ENCODE measurements at places on chromosomes 5 and 9.

- DNase-seq, result no peak
Observed at GRCh38 chr5:180792965-180793287, 9.7 kb downstream of the MGAT1 start.

DNA sequence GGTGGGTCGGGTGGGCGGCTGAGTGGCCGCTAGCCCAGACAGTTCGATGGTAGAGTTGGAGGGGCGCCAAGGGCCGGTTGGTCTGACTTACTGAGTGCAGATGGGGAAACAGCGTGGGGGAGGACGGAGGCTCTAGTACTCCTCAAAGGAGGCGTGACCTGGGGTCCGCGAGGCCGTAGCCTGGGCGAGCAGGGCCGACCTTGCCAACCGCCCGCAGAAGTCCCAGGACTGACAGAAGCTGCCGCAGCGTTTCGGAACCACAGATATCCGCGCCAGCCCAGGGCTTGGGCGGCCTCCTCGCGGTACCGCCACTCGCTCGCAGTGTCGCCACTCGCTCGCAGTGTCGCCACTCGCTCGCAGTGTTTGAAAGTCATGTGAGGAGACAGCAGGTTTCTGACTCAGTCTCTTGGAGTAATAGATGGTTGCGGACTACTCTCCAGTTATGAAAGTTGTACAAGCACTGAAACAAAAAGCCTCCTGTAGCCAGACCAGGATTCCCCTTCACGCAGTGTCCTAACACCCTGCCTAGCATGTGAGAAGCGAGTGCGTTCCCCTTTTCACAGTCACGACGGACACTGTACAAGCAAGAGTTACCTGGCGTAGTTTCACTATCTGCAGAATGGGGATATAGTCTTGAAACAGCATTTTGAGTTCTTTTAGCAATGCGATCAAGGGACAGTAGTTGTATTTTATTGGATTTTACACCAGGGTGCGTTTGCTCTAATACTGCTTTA lies 674 bp downstream of the TMEM38B start:
- peak; percentile 28 for DNase-seq

DNA sequence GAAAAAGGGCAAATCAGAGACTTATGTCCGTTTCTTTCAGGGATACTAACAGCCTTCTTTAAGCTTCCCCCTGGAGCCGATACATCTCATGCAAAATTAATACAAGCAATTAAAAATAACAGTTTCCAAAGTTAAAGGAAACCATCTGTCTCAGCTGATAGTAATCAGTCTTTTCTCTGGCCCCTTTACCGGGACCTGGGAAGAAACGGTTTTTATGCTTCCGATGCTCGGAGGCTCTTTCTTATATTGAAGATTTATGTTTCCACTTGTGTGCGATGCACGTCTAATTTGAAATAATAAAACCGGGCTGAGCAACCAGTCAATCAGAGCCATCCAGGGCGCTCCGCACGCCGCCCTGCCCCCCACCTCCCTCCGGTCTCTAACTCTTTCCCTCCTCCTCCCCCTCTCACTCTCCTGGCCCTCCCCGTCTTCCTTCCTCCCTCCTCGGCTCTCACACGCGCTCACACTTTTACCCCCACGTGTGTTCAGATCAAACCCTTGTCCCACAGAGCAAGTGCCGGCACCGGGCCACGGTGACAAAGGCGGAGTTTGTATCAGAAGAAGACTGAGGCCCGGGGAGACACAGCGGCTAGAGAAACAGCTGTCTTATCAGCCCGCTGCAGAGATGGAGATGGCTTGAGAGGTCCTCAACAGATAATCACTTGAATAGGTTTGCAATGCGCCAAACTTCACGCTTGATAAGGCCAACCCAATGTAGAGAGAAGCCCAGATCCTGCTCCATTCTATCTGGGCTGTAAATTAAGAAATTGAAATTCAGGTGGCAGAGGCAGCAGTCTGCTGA lies 5.1 kb upstream of the ELAVL2 start:
- DNase-seq, result no peak

GRCh38 chr5:150402901-150403342 lies 9.8 kb downstream of the CD74 start:
- no peak for DNase-seq

DNA sequence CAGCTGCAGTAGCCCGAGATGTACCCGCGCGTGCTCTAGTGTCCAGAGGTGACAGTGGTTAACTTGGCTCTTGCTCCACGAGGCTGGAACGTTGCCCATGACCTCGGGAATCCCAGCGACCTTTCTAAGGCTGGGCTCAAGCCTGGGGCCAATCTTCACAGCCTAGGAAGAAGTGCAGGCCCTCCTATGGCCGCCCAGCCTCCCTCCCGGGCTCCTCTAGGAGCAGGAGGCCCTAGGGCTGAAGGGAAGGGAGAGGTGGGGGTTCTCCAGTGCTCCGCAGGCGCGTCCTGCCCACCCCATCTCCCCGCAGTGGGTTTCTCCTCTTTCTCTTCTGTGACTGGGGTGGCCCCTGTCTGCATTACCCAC lies 13.3 kb downstream of the NR2F1 start:
- DNase-seq, result no peak

DNA sequence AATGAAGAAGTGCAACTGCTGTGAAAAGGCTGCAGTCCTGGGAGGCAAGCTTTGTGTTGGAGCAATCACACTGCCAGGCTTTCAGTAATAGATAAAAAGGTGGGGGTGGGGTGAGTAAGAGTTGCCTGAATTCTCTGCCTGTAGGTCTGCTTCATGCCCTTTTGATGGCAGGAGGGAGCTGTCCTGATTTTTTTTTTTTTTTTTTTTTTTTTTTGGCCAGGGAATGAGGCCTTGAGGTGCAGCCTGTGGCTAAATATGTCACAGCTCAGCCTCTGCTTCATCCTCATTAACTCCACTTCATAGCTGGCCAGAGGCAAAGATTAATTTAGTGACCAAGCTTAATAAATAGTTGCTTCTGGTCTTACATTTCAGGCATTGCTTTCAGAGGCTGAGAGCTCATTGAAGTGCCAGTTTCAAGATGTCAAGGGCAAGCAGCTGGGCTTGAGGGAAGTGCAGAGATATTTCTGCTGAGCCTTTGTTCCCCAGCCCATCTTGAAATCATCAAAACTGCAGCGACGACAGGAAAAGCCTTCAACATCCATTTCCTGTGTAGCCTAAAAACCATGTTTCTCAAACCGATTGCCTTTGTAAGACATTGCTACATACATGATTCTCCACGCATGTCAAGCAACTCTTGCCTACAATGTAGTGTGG lies 134.7 kb downstream of the MACIR start:
- no peak for DNase-seq

DNA sequence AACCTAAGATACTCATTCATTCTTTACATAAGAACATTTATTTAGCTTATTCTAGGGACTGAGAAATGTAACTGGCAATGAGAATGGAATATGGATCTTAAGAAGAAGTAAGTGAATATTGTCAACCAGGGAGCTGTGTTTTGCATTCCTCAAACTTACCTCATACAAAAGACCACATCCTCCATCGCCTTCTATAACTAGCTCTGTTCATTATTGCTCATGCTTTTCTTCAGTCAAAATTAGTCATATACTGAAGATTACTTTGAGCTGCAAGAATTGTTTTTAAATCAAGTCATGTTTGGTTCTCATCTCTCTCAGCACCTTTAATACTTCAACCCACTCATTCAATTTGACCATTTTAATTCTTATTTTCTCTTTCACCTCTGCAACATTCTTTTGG lies 140.3 kb upstream of the RASA1 start:
- no peak for DNase-seq

DNA sequence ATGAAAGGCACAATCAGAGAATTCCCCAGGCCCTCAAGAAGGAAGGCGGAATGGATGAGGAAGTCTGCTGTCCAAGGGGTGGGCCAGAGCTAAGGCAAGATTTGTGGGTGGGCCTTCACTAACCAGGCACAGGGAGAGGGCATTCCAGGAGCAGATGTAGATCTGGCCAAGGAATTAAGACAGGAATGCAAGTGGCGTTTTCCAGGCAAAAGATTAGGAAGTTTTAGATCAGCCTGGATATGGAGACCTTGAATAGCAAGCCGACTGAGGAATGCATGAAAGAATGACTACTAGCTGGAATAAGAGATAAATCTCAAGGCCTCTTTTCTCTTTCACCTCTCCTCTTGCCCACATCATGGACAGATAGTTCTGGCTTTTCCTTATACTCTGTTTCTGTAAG lies 68.5 kb downstream of the GHR start:
- no peak for DNase-seq

GRCh38 chr5:157047898-157048297 lies 11.0 kb downstream of the HAVCR1 start:
- DNase-seq, result no peak

DNA sequence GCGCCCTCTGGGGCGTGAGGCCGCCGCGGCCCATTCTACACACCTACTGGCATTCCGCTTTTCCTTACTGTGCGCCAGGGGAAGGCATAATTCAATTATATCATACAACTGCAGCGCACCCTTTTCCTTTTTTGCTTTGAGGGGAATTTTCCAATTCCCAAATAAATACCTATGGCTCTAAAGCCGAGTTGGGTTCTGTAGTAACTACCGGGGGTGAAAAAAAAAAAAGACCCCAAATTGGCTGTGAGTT lies 34.1 kb upstream of the NFIB start:
- no peak for DNase-seq

DNA sequence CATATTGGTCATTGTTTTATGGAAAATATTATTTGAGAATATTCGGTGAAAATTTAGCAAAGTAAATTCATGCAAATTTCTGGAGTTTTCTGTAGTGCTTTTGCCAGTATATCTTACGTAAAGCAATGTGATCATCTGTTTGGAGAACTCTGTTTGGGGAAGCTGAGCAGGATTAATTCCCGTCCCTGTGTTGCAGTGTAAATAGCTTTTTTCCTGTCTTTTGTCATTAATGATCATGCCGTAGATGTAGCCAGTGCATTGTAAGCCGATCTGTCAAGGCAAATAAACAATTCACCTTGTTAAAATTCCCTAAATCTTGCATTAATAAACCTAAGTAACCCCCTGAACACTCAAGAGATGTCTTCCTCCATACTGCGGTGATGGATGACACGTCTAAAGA lies 39.2 kb downstream of the PPIC start:
- no peak for DNase-seq

- DNase-seq, result no peak
Observed at GRCh38 chr5:54874337-54875021, 110.9 kb downstream of the ESM1 start.

- no peak for DNase-seq
Observed at GRCh38 chr9:36169166-36169565, at the start of gene CCIN. TSS of gene CCIN (plus strand) at chr9:36169388. CDS start at chr9:36169503, 115 bp downstream.

GRCh38 chr5:160675988-160676387 lies 176.0 kb downstream of the ATP10B start:
- DNase-seq, result no peak

- DNase-seq, result no peak
Observed at GRCh38 chr9:98657897-98658296, 50.8 kb downstream of the GABBR2 start.

GRCh38 chr5:113142186-113142585 lies 165.6 kb downstream of the DCP2 start:
- no peak for DNase-seq

DNA sequence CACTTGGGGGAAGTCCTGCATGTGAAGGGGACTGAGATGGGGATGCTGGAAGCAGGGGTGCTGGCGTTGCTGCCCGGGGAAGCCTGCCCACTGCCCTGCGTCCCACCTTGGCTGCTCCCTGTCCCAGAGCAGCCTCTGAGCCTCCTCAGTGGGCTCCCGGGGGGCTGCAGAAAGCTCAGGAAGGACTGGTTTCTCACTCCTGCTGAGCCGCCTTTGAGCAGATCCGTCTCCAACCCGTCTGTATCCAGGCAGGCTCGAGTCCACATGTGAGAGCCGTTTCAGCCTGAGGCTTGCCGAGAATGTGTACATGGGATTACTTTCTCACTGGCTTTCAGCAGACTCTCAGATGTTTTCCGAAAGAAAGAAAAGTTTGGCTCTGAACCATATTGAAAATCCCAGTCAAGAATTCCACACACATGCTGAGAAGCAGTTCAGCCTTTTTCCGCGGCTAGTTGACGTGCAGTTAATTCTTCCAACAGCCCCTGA lies 95.3 kb upstream of the COL5A1 start:
- DNase-seq, result no peak

GRCh38 chr5:156529892-156530291 lies 202.9 kb downstream of the SGCD start:
- no peak for DNase-seq

- peak; percentile 26 for DNase-seq
Observed at GRCh38 chr5:177607452-177608192, 7.7 kb downstream of the B4GALT7 start.

DNA sequence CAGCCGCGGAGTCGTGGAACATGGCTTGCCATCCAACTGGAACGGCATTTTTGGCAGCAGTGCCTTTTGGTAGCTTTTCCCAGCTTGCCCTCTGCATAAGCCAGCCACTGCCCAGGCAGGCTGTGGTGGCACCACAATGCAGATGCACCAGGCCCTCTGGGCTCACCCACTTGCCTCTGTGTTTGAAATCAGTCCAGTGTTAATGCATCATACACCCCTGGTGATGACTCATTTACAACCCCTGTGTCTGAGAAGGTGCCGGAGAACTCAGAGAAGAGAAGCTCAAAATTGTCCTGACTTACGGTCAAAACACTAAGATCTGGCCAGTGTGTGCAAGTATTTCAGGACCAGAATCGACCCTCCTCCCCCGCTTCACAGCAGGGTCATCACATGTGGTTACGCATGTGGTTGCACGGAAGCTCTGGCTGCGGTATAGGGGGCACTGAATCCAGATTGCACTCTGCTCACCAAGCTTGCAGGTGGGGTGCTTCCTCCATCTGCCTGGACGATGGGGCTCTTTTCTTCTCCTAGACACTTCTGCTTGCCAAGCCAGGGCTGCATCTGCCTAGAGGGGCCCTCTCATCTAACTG lies 66.5 kb upstream of the SMIM15 start:
- DNase-seq, result no peak

- DNase-seq, result no peak
Observed at GRCh38 chr5:31855134-31856040, 216.5 kb downstream of the PDZD2 start.

DNA sequence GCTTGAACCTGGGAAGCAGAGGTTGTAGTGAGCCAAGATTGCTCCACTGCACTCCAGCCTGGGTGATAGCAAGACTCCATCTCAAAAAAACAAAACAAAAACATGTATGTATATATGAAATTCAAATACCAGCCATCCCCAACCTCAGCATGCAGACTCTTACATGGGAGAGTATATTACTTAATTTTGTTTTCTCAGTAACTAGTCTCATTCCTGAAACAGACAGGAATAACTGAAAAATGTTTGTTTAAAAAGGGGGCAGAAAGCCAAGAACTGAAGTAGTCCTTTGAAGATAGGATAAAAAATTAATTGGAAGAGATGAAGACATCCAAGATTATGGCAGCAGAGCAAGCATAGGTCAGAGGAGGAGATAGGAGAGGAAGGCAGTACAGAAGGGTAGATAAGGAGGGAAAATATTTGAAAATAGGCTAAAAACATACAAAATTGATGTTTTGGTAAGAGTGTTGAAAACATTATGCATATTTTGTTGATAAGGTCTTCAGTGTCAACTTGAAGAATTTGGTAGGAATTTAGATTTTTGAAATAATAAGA lies 309.9 kb downstream of the MAT2B start:
- no peak for DNase-seq

DNA sequence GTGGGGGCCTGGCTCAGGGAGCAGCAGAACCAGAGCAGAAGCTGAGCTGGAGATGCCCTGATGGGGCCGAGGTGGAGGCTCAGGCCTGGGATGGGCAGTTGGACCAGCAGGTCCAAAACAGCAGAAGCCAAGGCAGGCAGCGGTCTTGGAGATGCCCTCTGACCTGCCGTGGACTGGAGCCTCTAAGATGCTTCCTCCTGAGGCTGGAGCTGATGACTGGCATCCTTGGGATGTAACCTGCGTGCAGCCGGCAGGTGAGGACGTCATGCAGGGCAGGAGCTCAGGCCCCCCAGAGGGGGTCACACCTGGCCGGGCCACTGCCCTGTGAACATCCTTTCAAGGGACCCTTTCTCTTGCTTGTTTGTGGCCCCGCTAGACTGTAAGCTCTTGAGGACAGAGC lies 162.0 kb downstream of the RGS3 start:
- DNase-seq, result no peak

- DNase-seq, result no peak
Observed at GRCh38 chr5:1484730-1485578, 38.8 kb downstream of the LPCAT1 start.
